ENCODE measurements at places on chromosomes 3 and 15. TPM values are rescaled to one million over a fixed set of nuclear protein-coding genes. Genes with fewer than 3 reads are reported as not detected.
A peak's percentile ranks its signal among the peaks of the same experiment; 100 is the strongest.

DNA sequence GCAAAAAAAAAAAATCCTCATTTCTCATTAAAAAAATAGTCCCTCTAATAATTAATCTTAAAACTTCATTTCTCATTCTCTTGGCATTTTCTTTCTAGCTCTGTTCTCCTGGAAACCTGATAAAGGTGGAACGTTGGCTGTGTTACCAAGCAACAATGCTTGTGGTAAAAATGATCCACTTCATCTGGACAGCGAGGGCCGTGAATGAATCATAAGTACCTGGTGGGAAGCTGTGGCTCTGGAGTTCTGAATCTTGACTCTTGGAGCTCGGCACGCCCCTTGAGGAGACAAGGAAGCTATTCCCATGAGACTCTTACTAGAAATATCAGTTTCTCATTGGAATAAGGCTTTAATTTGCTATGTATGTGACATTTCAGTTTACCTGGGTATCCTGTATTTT, 32.5 kb downstream of the BCL2L10 start:
- no peaks in the 10 kb centered on the region for H3K27me3 ChIP-seq
- no peak for DNase-seq
- H3K27ac ChIP-seq, result no peak overlapping the region
- no peaks in the 10 kb centered on the region for H3K4me1 ChIP-seq

- no peak overlapping the region for H3K4me3 ChIP-seq
- H3K4me1 ChIP-seq, result no peaks in the 10 kb centered on the region
- no peak for DNase-seq
- no peaks in the 10 kb centered on the region for H3K27me3 ChIP-seq
- no peaks in the 10 kb centered on the region for H3K36me3 ChIP-seq
Observed at GRCh38 chr3:178174201-178174915, 361.9 kb upstream of the KCNMB2 start.

Gene TRIM71
- total RNA-seq, result not detected

GRCh38 chr3:95172164-95172943, 1109.5 kb downstream of the NSUN3 start:
- no peak overlapping the region for H3K27ac ChIP-seq
- DNase-seq, result no peak
- H3K27me3 ChIP-seq, result peaks cover 3% of the 10 kb centered on the region
- H3K36me3 ChIP-seq, result no peaks in the 10 kb centered on the region
- H3K4me3 ChIP-seq, result no peak overlapping the region

DNA sequence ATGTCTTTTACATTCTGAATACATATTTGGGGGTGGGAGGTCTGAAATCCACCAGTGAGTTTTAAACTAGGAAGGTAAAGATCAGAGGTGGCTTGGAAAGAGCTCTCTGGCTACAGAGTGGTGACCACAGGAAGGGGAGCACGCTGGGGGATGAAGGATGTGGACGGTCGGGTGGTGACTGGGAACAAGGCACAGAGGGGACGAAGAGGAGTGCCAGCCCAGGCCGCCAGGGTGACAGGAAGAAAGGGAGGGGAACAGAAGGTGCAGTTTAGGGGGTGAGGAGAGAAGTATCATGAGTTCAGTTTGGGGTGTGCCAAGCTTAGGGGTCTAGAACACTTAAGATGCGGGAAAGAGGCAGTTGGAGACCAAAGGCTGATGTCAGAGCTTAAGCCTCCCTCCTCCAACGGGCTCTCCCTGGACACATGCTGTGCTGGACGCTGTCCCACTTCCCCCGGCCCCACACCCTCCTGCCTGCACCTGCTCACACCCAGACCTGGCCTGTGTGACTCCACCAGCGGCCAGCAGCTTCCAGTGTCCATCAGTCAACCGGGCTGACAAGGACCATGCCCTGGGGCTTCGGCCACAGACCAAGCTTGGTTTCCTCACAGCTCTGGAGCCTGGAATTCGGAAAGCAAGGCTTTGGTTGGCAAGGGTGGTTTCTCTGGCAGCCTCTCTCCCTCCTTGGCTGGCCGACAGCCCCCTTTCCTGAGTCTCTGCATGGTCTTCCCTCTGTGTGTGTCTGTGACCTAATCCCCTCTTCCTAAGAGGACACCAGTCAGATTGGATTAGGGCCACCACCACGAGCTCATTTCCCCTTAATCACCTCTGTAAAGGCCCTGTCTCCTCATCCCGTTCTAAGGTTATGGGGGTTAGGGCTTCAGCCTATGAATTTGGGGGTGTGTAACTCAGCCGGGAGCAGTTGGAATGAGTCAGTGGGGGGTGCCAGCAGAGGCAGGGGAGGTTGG, 120.4 kb upstream of the IQSEC1 start:
- no peak overlapping the region for H3K4me3 ChIP-seq
- H3K27ac ChIP-seq, result no peak overlapping the region

Gene HPS3
- 15.8 TPM for total RNA-seq

- H3K4me3 ChIP-seq, result no peak overlapping the region
- H3K36me3 ChIP-seq, result no peaks in the 10 kb centered on the region
- no peak overlapping the region for H3K27ac ChIP-seq
- no peaks in the 10 kb centered on the region for H3K27me3 ChIP-seq
- no peak for DNase-seq
- H3K4me1 ChIP-seq, result peaks cover 4% of the 10 kb centered on the region
Observed at GRCh38 chr3:149382101-149382467, 4.6 kb upstream of the TM4SF1 start.

- H3K4me3 ChIP-seq, result no peak overlapping the region
- no peaks in the 10 kb centered on the region for H3K36me3 ChIP-seq
- H3K4me1 ChIP-seq, result no peaks in the 10 kb centered on the region
- DNase-seq, result no peak
- H3K27ac ChIP-seq, result no peak overlapping the region
Observed at GRCh38 chr3:80696280-80696679, 928.5 kb upstream of the ROBO1 start.

Gene ANKUB1
- total RNA-seq, result 0.48 TPM

- no peak overlapping the region for H3K27ac ChIP-seq
- H3K36me3 ChIP-seq, result no peaks in the 10 kb centered on the region
- H3K27me3 ChIP-seq, result no peaks in the 10 kb centered on the region
- H3K4me1 ChIP-seq, result no peaks in the 10 kb centered on the region
- DNase-seq, result no peak
- no peak overlapping the region for H3K4me3 ChIP-seq
Observed at GRCh38 chr3:20344400-20344959, 158.5 kb upstream of the SGO1 start.

GRCh38 chr3:184526088-184526433, 35.5 kb upstream of the EPHB3 start:
- H3K4me1 ChIP-seq, result peaks cover 4% of the 10 kb centered on the region
- H3K27me3 ChIP-seq, result no peaks in the 10 kb centered on the region
- H3K4me3 ChIP-seq, result no peak overlapping the region
- peak overlapping the region; percentile 24 for H3K27ac ChIP-seq

DNA sequence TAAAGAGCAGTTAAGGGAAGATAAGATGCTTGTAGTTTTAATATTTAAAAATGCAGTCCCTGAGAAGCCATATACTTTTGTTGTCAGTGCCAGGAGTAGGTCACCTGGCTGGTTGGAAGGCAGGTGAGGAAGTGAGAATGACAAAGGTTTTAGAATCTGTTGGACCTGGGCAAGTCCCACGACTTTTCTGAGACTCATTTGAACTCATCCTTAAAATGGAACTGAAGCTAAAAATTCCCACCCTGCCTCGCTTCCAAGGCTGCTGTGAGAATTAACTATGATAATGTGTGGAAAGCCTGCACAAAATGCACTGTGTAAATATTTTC, 77.1 kb downstream of the IQSEC1 start:
- peaks cover 3% of the 10 kb centered on the region for H3K4me1 ChIP-seq
- no peak overlapping the region for H3K4me3 ChIP-seq
- no peaks in the 10 kb centered on the region for H3K27me3 ChIP-seq
- H3K36me3 ChIP-seq, result no peaks in the 10 kb centered on the region
- no peak overlapping the region for H3K27ac ChIP-seq

DNA sequence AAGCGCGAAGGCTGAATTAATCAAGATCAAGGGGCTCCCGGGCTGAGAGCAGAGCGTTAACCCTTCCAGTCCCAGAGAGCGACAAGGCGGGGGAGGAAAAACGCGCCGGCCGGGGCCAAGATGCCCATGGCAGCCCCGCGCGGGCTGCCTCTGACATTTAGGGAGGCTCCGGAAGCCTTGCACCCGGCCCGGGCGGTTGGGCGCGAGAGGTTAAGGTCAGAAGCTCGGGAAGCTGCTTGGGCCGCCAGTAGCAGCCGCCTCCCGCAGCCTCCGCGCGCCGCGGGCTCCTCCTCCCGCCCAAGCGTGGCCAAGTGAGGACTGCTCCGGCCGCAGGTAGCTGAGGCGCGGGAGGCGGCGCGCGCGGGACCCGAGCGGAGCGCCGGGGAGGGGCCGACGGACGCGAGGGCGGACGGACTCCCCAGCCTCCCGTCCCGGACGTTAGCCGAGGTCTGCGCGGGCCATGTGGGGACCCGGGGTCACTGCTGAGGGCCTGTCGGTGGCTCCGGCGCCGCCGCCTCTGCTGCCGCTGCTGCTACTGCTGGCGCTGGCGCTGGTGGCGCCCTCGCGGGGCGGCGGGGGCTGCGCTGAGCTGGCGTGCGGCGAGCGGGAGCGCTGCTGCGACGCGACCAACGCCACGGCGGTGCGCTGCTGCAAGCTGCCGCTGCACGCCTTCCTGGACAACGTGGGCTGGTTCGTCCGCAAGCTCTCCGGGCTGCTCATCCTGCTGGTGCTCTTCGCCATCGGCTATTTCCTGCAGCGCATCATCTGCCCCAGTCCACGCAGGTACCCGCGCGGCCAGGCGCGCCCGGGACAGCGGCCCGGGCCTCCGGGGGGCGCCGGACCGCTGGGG, at the start of gene C3orf80:
Gene C3orf80 (plus strand): TSS at position 247 of the 850 bp plus-strand sequence. CDS start 214 bp downstream, at position 461.
- H3K4me3 ChIP-seq, result peak within 1 kb of the TSS; percentile 43
- peaks cover 6% of the 10 kb centered on the region for H3K4me1 ChIP-seq
- no peak for DNase-seq
- no peak within 1 kb of the TSS for H3K27ac ChIP-seq
- H3K36me3 ChIP-seq, result no peaks in the 10 kb centered on the region

Gene GOLGA6B
- total RNA-seq, result not detected

Gene MESP1
- 0.80 TPM for total RNA-seq

DNA sequence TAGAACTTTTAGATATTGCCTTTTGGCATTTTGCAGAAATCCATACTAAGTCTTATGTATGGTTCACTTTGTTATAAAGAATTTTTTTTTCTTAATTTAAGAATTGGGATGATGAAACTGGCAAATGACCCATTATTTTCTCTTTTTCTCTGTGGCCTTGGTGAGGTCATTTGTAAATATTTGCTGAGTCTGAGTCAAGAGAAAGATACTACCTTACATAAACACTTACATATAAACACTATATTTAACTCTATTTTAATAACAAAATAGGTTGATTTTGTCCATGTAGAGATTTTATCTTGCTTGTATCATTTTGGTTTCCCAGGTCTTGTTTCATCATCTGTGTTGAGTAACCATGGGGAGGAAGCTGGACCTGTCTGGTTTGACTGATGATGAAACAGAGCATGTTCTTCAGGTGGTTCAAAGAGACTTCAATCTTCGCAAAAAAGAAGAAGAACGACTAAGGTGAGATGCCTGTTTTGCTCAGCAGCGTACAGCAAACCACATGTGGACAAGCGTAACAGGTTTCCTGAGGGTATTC, 91.1 kb downstream of the MYRIP start:
- H3K27ac ChIP-seq, result no peak overlapping the region
- H3K36me3 ChIP-seq, result no peaks in the 10 kb centered on the region
- no peak for DNase-seq
- H3K27me3 ChIP-seq, result no peaks in the 10 kb centered on the region

Gene ADIPOQ
- total RNA-seq, result not detected

DNA sequence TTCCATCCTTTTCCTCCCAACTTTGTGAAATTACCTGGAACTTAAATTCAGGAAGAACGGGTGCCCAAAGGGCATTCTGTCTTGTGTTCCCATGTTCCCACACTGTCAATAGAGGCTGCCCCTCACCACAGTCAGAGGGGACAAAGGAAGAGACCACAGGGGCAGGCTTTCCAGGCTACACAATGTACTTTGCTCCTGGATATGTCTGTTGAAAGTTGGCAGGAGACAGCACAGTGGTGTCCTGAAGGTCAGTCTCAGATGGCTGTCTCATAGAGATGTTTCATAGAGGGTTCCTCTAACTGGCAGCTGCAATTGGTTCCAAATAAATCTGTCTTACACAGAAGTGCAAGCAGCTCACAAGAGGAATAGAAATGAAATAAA, 107.8 kb upstream of the TGFBR2 start:
- no peaks in the 10 kb centered on the region for H3K36me3 ChIP-seq
- H3K27ac ChIP-seq, result no peak overlapping the region
- H3K4me1 ChIP-seq, result no peaks in the 10 kb centered on the region
- DNase-seq, result no peak
- H3K27me3 ChIP-seq, result no peaks in the 10 kb centered on the region
- H3K4me3 ChIP-seq, result no peak overlapping the region

- no peaks in the 10 kb centered on the region for H3K36me3 ChIP-seq
- H3K27ac ChIP-seq, result no peak overlapping the region
- no peak overlapping the region for H3K4me3 ChIP-seq
- H3K27me3 ChIP-seq, result no peaks in the 10 kb centered on the region
- H3K4me1 ChIP-seq, result no peaks in the 10 kb centered on the region
Observed at GRCh38 chr3:14565868-14566588, 25.9 kb upstream of the GRIP2 start.

Gene PRR20G
- not detected for total RNA-seq

Gene FAM174B
- 22.4 TPM for total RNA-seq

GRCh38 chr3:57746156-57747010, 9.7 kb upstream of the SLMAP start:
- no peak overlapping the region for H3K4me3 ChIP-seq
- H3K27ac ChIP-seq, result no peak overlapping the region
- H3K4me1 ChIP-seq, result no peaks in the 10 kb centered on the region
- no peaks in the 10 kb centered on the region for H3K36me3 ChIP-seq
- no peaks in the 10 kb centered on the region for H3K27me3 ChIP-seq

Gene SIDT1
- 0.60 TPM for total RNA-seq

DNA sequence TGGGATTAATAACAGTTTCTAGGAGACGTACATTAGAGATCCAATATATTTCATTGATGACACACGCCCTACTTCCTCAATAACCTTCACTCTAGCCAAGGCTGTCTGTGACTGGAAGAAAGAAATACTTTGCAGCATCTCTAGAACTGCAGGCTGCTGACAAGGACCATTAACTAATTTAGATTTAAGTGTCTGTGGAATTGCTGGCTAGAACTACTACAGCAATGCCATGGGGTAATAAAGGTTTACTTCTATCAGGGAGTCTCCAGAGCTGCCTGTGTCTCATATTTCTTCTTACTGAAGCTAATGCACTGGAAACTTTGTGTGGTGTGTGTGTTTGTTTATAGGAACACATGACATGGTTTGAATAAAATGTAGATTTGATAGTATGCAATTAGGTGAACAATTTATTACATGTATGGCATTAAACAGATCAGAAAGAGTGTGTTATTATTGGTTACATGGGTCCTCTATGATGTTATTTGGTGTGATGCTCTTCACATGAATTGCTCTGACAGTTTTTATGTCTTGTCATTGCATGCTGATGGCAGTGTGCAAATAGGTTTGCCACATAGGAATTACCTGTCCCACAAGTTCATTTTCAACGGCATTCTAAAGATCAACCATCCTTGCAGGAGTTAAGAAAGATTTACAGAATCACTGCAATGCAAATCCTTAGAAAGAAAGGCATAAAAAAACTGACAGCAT, 916.2 kb upstream of the CADM2 start:
- no peaks in the 10 kb centered on the region for H3K36me3 ChIP-seq
- H3K27ac ChIP-seq, result no peak overlapping the region
- H3K4me1 ChIP-seq, result no peaks in the 10 kb centered on the region
- no peaks in the 10 kb centered on the region for H3K27me3 ChIP-seq
- no peak overlapping the region for H3K4me3 ChIP-seq

Gene CFAP20DC
- 0.10 TPM for total RNA-seq

Gene STAC
- total RNA-seq, result 1.3 TPM

Measured in ovary (tissue), 10 donors.